Stimulated activated CD8-positive, alpha-beta memory T cell treated with anti-CD3 and anti-CD28 coated beads, Interleukin-7, amount 100 ng/mL, for 1 hour (primary cell): ENCODE measurements at places on chromosomes 7 and 10.
A peak's percentile ranks its signal among the peaks of the same experiment; 100 is the strongest.

DNA sequence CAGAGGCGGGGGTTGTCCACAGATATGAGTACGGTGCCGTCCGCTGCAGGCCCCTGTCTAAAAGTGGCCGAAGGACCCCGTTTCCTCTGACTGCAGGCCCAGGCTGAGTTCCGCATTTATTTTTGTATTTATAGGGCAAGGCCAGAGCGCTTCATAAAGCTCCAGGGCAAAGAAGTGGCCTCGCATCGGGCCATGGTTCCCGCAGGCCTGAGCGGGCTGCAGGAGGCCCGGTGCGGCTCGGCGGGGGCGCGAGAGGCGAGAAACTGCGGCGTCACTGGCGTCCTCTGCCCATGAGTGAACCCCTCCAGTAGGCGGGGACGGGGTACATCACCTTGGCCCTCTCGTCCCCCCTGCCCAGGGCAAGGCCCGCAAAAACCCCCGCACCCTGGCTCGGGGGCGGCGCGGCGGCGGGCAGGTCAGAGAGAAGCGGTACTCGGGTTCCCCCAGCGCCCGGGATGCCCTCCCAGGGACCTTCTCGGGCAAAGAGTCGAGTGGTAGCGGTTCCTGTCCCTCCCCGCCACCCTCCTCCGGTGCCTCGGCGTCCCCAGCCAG lies 355.7 kb downstream of the DNAJB6 start:
- DNase-seq, result no peak

- no peak for DNase-seq
Observed at GRCh38 chr7:85659364-85659763, 472.5 kb upstream of the SEMA3D start.

GRCh38 chr7:87567052-87567451 lies 33.6 kb downstream of the ABCB1 start:
- no peak for DNase-seq

DNA sequence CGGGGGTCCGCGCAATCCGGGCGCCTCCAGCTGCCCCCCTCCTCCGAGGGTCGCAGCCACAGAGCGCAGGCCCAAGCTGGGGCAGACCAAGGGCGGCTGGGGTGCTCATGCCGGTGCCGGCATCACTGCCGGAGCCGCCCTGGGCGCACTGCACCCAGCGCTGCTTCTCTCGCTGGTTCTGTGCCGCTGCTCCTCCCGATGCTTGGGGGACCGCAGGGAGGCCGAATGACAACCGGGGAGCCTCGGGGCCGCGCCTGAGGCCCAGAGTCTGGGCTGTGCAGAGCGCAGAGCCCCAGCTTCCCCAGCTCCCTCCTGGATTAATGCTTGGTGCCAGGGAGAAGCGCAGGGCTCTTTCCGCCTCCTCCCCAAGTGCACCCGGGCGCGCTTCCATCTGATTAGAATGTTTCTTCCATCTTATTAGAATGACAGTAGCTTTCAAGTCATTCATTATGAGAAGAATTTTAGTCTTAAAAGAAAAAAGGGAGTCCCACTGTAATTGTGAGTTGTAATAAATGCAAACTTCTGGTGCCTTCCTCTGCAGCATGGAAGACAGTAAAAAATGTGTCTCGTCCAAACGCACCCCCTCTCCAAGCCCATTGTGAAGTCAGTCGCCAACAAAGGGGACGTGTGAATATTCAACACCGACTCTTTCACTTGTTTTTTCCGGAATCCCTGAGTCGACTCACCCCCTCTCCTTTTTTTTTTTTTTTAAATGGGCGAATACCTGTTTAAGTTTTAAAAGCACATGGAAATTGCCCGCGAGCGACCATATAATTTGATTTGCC lies 19.5 kb upstream of the PTF1A start:
- DNase-seq, result no peak

DNA sequence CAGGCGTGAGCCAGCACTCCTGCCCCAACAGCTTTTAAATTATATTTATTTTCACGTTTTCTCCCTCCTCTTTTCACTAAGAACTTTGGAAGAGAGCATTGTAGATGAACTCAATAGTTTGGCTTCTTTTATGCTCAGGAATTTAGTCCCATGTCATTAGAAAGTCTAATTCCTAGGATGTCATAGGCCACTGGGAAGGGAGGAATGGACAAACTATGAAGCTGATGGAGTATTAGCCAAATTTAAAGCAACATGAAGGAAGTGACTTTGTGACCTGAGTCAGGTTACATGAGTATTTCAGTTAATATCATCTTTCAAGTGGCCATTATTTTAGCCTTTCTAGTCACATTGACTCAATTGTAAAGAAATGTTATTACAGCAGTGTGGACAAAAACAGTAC lies 18.0 kb upstream of the OPN4 start:
- DNase-seq, result no peak

DNA sequence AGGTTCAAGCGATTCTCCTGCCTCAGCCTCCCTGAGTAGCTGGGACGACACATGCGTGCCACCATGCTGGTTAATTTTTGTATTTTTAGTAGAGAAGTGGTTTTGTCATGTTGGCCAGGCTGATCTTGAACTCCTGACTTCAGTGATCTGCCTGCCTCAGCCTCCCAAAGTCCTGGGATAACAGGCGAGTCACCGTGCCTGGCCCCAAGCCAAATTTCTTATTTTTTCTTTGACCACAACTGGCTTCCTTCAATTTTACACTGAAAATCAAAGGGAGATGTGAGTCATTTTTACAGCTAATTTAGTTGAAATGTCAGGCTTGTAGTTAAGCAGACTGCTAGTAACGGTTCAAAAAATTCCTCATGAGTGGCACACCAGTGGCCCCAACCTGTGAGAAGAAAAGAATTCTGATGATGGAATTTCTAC lies 7.8 kb downstream of the RNF216 start:
- no peak for DNase-seq

DNA sequence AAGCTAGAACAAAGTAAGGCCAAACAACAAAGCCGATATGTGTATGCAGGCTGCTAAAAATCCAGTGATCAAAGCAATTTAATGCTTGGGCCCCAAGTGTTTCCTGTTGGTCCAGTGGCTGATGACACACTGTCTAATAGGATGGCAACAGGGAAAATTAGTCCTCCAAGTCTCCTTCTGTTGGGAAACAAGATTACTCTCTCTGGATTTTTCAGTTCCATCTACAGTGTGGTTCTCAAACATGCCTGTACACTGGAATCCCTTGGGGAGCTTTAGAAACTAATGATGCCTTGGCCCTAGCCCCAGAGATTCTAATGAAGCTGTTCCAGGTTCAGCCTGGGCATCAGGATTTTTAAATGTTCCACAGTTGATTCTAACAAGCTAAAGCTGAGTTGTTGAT lies 198.7 kb downstream of the AHR start:
- DNase-seq, result no peak

DNA sequence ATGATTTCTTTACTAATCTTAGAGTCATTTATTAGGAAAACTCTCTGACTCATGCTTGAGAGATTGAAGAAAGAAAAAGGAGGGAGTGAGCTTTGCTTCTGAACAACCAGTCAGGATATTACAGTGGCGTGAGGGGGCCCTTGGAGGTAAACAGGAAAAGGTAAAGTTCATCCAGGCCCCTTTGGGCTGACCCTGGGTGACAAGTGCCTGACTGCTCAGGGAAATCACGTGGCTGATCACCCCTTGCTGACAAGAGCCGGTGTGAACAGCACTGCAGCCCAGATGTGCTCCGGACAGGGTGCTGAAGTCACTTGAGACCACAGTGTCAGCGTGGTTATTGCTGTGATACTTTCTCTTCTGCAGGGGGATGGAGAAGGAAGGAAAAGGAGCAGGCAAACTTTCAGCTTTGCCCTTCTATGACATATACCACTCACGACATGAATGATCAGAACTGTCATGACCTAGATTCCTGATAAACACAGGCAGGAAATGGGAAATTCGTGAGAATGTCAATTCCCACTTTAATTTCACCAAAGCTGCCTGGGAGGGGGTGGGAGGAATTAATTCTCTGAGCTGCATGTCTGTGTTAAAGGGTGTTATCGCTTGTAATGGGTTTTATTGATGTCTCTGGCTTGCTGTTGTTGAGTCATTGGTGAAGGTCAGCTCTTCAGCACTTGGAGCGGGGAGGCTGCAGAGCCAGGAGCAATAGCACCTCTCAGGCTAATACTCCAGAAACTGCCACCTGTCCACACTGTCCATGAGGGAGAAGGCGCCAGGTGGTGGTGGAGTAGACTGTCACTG lies 139.8 kb upstream of the AOAH start:
- peak; percentile 22 for DNase-seq

DNA sequence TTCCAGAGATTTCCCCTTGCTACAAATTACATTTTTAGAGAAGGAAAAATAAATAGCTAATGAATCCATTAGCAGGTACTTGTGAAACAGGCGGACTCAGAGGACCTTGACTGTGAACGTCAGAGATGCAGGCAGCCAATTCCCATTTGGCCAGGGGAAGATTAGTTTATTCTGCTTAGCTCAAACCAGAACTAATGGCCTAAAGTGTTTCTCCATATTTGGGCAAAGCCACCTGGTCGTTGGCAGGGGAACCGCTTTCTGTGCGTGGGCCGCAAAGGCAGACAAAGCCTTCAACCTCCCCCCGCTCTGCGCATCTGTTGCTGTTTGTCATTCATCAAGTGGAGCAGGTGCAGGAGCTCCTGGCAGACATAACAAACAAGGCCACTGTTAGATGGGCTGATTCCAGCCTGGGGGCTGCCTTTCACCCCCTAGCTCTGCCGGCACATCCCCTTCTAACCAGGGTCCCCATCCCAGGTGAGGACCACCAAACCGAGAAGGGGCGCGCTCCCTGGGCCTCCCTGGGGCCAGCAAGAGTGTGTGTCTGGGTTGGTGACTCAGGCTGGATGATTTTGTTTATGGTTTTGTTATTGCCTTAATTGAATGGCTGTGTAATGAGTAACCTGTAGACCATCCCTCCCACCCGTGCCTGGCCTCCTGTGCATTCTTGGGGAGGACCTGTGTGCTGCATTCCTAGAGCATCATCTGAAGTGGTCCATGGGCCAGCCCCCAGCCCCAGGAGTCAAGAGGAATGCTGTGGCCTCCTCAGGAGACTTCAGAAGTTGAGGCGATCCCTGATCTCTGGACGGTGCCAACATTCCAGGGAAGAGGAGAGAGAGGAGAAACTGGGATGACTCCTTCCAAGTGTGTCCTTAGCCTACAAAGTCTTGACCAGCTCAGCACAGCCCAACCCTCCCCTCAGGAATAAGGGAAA lies 14.5 kb upstream of the CPA1 start:
- DNase-seq, result no peak

DNA sequence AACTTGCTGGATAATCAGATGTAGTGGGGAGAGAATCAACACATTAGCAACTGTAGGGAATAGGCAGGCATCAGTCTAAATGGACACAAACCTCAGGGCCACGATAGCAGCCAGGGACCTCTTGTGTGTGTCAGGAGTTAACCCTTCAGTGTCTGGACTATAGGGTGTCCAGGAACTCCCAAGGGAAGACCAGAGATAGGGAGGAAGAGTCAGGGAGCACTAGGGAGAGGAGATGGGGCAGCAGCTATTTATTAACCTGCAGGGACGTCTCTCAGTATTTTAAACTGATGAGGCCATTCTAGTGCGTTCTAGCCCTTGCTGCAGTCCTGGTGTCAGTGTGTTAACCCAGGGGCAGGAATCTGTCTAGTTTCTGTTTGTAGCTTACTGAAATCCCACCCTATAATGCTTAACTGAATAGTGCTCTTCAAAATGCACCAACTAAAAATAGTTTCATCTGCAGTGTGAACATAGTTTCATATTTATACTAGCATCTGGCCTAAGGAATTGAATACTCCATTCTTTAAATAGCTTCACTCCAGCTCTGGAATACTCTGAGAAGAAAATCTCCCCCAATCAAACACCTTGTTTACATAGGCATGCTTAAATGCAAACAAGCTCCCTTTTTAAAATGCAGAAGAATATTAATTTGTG lies 62.7 kb downstream of the ARID5B start:
- DNase-seq, result no peak

GRCh38 chr7:32937344-32938174 lies 19.7 kb upstream of the FKBP9 start:
- no peak for DNase-seq

DNA sequence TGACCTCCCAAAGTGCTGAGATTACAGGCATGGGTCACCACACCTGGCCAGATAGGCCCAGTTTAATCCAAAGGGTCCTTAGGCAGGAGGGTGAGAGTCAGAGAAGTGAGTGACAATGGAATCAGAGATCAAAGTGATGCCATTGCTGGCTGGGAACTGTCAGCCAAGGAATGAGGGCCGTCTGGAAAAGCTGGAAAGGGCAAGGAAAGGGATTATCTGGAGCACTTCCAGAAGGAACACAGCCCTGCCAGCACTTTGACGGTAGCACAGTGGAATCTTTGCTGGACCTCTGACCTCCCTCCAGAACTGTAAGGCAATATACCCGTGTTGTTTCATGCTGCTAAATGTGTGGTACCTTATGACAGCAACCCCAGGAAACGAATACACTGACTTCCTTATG lies 11.3 kb upstream of the TAS2R40 start:
- DNase-seq, result no peak

GRCh38 chr10:3491571-3491970 lies 293.4 kb downstream of the KLF6 start:
- no peak for DNase-seq

GRCh38 chr10:48737886-48738285 lies 53.2 kb downstream of the WDFY4 start:
- DNase-seq, result no peak

- no peak for DNase-seq
Observed at GRCh38 chr10:127916826-127917225, 9.9 kb downstream of the PTPRE start.

DNA sequence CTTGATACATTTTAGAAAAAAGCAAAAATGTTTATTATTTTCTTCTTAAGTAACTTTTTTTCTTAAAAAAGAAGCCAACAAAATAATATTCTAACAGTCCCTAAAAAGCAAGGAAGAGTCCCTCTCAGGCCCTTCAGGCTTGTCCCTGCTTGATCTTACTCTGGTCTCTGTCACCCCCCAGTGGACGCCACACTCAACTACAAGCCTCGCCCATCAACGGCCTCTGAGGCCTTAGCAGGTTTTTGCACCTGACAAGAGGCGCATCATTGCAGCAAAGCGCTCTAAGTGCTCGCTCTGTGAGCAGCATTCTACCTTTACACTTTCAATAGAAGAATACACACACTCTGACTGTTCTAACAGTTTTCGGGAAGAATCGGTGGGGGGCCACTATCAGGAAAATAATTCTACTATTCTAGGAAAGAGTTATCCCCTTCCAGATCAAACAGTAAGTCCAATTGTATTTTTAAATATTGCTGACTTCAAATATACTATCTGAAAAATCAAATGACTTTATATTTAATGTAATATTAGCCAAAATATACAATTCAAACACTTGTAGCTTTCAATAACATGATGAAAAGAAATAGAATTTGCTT lies 139.2 kb downstream of the USP6NL start:
- DNase-seq, result peak; percentile 52

DNA sequence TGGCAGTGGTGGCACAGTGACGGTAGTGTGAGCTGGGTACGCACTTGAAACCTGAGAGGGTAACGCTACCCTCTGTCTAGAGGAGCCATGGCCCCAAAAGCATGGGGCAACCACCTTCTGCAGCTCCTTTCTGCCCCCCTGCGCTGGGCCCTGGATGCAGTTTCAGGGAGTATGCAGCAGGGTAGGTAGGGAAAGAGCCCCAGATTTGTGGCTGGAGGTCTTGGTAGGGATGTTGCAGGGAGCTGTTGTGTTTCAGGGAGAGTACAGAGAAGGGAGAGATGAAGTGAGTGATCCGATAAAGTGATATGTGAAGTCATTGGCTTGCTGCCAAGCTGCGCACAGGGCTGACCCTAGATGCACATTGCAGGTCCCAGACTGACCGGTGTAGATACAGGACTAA lies 2.7 kb upstream of the PGAM2 start:
- no peak for DNase-seq

- no peak for DNase-seq
Observed at GRCh38 chr7:47764746-47765145, 182.8 kb upstream of the TNS3 start.

GRCh38 chr10:106175760-106176377 lies 988.6 kb downstream of the SORCS1 start:
- DNase-seq, result no peak
